ENCODE measurements at places on chromosomes 1 and 21.
A peak's percentile ranks its signal among the peaks of the same experiment; 100 is the strongest.

DNA sequence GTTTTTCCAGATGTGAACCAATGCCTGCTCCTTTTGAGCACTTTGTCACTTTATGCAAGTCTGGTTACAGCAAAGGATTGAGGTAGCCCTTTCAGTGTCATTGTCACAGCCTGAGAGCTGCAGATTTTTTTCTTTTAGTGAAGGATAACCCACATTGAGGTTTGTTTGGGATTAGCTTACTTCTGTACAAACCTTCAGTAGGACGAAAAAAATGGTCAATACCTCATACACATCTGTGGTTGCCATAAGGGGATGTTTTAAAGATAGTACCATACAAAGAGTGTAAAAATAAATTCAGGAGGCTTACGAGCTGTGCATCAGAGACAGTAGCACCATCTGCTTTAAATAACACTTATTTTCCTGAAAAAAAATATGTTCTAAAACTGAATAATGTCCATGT is 566.0 kb downstream of the AJAP1 start:
- DNase-seq, result no peak

DNA sequence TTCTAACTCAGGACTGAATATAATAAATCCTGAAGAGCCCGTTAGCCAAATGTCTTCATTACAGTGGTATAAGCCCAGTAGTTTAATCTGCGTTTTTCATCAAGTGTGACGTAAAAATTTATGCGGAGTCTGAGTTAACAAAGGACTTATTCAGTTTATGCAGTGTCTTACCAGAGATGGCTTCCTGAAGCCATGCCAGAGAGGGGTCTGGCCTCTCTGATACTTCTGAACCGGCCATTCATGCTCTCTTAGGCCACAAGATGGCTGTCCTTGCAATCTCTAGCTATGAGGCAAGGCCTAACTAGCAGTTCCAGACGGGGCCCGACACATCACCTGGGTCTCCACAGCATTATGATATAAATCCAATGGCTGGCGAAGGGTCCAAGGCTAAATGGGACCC is 101.4 kb downstream of the TEX35 start:
- no peak for DNase-seq

DNA sequence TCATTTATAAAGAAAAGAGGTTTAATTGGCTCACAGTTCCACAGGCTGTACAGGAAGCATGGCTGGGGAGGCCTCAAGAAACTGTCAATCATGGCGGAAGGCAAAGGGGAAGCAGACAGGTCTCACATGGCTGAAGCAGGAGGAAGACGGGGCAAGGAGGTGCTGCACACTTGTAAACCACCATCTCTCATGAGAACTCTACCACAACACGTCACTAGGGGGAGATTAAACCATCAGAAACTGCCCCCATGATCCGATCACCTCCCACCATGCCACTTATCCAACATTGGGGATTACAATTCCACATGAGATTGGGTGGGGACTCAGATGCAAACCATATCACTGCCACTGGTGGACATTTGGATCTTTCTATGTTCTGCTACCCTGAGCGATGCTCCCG is 351.4 kb downstream of the NPHP4 start:
- no peak for DNase-seq

GRCh38 chr1:33384040-33384812 is 46.7 kb downstream of the PHC2 start:
- DNase-seq, result no peak

- DNase-seq, result no peak
These were observed 252.2 kb upstream of the C1orf174 start for GRCh38 chr1:4152266-4152665.

GRCh38 chr1:11485191-11485590 is 6.2 kb downstream of the DISP3 start:
- DNase-seq, result no peak

DNA sequence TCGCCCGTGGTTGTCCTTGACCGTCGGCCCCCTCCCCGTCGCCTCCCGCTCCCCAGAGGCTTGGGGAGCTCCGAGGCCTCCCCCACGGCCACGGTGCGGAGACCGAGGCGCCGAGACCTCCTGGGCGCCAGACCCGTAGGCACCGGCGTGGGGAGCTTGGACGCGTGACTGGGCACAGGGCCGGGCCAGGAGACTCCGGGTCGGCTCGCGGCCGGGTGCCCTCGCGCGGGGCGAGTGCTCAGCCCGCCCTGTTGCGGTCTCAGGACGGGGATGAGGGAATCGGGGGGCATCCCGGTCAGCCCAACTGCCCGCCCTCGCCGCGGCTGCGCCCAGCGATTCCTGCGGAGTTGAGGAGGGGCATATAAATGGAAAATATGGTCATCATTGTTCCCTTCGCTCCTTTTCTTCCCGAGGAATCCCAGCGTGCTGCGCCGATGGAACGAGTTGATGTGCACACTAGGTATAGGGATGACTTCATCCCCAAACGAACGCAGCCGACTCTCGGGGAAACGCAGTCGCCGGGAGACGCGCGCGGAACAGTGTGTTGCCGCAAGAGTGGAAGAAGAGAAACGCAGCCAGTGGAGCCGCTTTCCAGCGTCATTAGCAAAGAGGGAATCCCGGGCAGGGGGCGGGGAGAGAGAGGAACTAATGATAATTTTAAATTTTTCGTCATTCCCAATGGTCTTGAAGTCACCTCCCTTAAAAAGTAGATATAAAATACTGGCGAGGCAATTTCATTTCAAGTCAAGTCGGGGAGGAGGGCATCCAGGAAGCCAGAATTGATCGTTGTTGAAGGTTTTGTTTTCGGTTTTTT is 747 bp upstream of the ENAH start:
- DNase-seq, result peak; percentile 46

- DNase-seq, result peak; percentile 57
These were observed 31.3 kb upstream of the JUN start for GRCh38 chr1:58815069-58815685.

DNA sequence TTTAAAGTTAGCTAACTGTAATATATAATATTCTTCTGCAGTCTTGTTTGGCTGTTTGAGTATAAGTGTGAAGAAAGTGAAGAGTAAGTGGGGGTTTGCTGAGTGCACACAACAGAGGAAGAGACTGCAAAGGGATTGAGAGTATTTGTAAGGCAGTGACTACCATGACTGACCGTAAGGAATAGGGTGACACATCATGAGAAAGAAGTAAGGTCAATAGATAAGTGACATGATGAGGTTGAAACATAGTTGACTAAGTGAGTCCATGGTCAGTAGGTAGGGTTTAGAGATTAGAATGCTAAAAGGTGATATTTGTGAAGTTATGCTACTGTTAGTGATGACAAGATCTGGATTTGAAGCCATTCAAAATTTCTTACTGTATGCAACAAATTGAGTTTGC is 27.7 kb downstream of the WARS2 start:
- no peak for DNase-seq
